ENCODE measurements at places on chromosomes 1 and 21.

GRCh38 chr1:222886194-222886854, 71.5 kb downstream of the DISP1 start:
- DNase-seq = no peak

GRCh38 chr1:83011265-83011664, 987.7 kb downstream of the TTLL7 start:
- no peak for DNase-seq

DNA sequence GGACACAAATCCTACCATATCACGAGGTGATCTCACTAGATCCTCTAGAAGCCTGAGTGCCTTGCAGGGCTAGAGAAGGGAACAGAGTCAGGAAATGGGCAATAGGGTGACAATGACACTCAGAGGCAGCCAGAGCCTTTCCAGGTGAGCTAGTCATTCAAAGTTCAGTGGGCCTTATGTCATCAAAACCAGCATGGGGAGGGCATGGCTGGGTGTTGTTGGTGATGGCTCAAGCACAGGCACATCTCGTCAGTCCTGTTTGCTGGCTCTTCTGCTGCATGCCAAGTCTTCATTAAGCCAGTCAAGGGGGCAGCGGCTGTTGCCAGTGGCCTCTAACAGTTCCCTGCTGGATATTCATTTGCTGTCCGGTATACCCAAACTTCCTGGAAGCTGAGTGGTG, 99.6 kb upstream of the USP24 start:
- DNase-seq = no peak

DNA sequence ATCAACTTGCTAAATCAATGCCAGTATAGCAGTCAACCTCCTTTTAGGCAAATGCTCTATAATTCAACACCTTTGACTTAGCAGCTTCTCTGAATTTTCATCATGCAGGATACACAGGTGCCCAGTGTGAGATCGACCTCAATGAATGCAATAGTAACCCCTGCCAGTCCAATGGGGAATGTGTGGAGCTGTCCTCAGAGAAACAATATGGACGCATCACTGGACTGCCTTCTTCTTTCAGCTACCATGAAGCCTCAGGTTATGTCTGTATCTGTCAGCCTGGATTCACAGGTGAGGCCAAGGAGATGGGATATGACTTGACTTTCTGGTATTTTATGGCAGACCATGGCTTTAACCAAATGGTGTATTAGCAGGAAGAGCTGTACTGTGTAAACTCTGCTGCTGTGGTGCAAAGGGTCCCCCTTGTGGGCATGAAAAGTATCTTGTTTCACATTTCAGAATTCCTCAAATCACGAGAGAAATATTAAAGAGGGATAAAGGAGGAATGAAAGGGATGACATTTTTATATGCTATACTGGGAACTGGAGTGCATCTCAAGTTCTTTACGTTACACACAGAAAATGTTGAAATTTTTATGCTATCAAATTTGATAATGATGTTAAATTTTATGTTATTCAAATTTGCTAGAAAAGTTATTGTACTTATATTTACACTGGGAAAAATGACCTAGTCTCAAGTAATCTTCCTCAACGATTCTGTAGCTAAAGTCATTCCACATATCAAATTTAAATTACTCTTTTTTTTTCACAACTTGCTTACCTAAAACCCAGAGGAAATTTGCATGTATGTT, 88.9 kb downstream of the CRB1 start:
- DNase-seq = no peak

DNA sequence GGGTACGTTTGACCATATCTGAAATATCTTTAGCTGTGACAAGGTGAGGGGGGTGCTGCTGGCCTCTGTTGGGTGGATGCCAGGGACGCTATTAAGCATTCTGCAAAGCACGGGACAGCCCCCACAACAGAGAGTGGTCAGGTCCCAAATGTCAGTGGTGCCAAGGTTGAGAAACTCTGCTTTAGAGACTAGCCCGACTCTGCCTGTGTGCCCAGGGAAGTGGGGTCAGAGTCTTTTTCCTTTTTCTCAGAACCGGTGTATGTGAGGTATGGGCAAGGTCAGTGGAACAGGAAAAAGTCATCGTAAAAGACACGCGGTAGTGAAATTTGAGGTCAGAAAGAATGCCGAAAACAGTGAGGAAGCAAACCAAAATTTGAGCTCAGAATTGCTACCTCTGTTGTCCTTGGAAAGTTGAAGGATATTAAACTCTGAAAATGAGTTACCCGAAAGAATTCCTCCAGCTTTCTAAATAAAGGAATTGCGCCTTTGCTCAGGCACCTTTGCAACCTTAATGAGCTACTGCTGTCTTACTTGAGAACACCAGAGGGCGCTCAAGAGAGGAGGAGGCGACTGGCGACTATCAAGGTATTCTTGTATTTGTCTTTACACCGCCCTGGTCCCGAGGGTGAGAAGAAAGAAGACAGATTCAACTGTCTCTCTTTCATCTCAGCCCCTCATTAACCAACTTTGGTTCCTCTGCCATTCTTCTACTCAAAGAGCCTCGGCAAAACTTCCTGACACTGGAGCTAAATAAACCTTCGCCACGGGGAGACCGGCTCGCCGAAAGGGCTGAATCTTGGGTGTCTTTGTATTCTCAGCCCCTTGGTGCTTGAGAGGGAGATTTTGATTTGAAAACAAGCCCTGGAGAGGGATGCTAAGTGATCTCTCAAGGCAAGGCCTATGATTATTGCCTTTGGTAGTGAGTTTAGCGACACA, 85.4 kb upstream of the OLIG2 start:
- no peak for DNase-seq

- DNase-seq = no peak
These were observed 20.2 kb downstream of the B3GALT5 start for GRCh38 chr21:39632796-39633442.

DNA sequence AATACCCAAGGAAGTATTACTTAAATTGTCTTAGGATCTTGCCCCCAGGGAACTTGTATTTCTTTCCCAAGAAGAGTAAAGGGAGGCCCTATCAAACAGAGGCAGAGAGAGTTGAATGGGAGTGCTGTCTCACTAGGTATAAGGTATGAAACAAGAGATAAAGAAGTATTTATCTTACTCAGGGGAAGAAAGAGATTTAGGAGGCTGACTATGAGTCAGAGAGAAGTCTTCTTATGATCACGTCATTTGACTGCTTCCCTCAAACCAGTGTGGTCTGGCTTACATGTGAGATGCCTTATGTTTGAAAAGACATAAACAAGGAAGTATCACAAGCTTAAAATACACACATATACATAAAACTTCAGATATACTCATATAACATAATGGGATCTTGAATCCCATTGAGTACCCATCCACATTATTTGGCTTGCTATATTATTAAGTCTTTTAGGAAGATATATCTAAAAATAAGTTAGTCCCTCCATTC, 29.6 kb downstream of the DUSP10 start:
- DNase-seq = no peak

DNA sequence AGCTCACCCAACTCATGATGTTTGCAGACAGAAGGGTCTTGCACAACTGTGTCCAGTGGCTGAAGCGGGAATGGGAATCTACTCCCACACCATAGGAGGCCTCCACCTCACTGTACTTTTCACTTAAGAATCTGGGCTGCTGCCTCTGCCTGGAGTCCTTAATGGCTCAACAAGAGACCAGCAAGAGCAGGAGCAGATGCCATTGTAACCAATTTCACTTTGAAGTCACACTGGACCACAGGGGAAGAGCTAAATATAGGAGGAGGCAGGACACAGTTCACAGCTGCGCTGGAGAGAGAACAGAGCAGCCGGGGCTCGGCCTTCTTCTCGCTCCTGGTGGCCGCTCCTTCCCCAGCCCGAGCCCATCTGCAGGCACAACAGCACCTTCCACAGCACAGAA, 120.4 kb downstream of the SIPA1L2 start:
- DNase-seq = no peak

DNA sequence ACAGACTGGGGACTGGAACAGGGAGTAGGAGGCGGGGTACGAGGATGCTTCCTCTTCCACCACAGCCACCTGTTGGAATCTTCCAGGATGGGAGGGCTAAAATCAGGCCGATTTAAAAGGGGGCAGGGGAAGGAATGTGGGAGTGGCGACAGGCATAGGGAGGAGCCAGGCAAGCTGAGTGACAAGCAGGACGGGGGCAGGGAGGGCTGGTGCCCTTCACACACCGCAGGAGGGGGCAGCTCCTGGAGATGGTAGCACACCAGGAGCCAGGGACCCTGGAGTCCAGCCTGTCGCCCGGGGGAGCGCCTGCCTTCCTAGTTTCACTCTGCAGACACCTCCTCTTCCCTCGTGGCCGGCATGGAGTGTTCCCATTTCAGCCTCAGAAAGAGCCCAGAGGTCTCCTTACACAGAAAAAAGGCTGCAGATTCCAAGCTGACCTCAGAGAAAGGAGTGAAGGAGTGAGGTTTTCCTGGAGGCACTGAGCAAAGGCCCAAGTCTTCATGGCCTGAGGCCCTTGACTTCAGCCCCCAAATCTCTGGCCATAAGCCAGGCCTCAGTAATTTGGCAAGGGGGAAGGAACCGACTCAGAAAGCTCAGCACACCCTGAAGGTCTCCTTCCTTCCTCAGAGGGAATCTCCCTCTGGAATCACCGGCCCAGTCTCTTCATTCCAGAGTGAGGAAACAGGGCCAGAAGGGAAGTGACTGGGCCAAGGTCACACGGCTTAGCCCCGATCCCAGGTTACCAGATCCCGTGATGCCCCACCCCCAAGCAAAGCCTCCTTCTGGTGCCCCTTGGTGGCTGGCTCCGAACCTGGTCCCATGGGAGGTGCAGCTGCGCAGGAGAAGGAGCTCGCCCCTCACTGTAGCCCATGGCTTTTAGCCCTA, 8.1 kb downstream of the BLACAT1 start:
- DNase-seq = no peak

- DNase-seq = peak; percentile 73
These were observed at the start of gene GTF2B for GRCh38 chr1:88891318-88891950. Gene GTF2B, minus strand, starts transcription at chr1:88891567. Its CDS starts 68 bp downstream, at chr1:88891499.

DNA sequence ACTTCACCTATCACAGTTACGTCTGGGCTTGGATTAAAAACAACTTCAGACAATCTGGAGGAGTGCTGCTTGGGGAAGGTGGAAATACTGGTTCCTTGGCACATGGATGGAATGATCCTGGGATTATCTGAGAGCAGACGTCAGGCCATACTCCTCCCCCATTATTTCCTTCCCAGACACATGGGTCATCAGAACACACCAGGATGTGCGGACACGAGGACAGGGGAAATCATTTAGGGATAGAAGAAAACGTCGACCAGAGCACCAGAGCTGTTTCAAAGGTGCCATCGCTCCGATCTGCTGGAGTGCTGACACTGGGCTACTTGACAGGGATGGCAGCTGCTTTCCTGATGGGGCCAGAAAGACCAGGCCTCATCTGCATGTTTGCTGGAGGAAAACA, 31.8 kb upstream of the ANGPTL7 start:
- no peak for DNase-seq

- no peak for DNase-seq
These were observed 67.6 kb downstream of the TENT5C start for GRCh38 chr1:117673405-117673804.

DNA sequence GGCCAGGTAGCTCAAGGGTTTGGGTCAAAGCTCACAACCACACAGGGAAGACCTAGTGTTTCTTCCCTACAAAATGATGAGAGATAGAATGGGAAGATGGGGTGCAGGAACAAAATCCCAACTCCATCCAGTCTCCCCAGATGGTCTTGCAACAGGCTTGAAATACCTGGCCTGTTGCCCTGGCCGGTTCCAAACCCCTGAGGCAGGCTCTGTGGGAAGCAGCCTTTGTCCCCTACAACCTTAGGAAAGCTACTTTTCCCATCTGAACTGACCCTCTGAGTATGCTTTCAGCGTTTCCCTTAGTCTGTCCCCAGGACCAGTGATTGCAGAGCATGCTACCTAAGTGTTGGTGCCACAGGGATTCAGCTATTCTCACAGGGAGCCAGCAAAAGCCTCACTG, 104.0 kb downstream of the GDAP2 start:
- no peak for DNase-seq

DNA sequence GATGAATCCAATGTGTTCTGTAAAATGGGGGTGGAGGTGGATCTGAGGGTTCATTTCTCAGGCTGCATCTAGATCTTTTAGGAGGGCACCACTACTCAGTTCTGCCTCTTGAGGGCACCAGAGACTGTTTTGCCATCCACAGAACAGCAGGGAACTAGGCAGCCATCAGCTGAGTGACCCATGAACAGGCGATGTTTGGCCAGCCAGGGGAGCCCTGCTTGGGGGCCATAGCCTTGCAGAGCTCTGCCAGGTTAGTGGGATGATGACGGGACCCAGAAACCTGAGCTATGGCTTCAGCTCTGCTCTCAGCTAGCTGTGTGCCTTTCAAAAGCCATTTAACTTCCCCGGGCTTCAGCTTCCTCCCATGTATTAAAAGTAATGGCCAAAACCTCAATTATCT, 13.4 kb upstream of the NOS1AP start:
- no peak for DNase-seq

GRCh38 chr1:157512036-157512969, 40.0 kb downstream of the FCRL5 start:
- no peak for DNase-seq

- no peak for DNase-seq
These were observed 152.0 kb upstream of the ZRANB2 start for GRCh38 chr1:71232786-71233185.

GRCh38 chr1:22721122-22721873, 10.7 kb downstream of the EPHB2 start:
- no peak for DNase-seq

DNA sequence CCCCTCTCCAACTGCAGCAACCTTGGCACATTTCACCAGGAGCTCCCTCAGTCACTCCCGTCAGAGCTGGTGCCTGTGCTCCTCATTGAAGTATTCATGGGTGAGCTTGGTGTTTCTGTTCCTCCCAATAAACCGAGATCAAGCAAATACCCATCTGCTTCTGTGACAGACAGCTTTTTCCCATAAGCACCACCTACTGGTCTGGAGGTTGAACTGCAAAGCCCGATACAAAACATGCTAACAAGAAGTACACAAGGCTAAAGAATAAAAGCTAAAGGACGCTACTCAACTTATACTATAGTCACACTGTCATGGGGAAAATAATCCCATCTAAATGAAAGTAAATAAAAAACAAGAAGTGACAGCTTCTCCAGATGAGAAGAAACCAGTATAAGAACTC, 111.9 kb upstream of the C21orf91 start:
- DNase-seq = no peak

DNA sequence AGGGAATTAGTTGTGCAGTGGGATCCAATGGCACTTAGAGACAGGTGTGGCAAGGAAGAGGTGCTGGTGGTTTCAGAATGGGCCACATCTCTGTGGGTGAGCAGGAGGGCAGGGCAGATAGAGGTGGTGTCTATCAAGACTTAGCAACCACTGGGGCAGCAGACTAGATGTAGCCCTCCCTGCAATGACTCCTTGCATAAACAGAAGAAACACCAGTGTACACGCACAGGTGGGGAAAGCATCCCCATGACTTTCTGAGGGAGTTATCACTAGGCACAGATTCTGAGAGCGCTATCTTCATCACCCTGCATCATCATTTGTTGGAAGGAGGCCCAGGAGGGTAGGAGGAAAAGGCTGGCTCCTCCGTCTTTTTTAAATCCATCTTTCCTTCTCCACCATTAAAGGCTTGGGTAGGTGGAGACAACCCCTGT, 58.4 kb downstream of the PLXNA2 start:
- no peak for DNase-seq
